ENCODE measurements at places on chromosomes 7 and 10. TPM values are rescaled to one million over a fixed set of nuclear protein-coding genes. Genes with fewer than 3 reads are reported as not detected.
A peak's percentile ranks its signal among the peaks of the same experiment; 100 is the strongest.

DNA sequence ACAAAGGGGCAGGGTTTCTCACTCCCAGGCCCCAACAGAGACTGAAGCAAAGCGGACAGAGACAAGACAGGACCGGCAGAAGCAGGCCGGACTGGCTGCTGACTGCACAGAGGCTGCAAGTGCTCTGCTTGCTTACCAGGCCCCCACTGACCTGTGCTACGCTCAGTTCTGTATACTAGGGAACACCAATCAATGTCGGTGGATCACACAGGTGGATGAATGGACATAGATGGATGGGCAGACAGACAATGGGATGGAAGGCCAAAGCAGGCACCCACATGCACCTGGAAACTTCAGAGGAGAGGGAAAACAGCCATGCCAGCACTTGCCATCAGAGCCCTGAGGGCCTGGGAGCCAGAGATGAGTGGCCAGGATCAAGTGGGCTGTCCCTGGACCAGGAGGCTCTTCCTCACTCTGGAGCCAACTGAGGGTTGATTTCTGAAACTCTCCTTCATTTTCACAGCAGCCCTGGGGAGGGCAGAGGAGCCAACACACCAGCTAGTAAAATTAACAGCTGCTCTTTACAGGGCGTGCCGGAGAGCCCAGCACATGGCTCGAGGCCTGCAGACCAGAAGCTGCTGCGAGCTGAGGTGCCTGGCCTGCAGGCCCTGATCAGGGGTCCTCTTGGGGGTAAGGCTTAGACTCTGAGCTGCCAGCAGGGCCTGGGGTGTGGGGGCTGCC is 243.6 kb downstream of the KCNMA1 start:
- no peaks in the 10 kb centered on the region for H3K4me1 ChIP-seq
- no peaks in the 10 kb centered on the region for H3K36me3 ChIP-seq
- no peak for DNase-seq
- H3K27me3 ChIP-seq = no peaks in the 10 kb centered on the region

DNA sequence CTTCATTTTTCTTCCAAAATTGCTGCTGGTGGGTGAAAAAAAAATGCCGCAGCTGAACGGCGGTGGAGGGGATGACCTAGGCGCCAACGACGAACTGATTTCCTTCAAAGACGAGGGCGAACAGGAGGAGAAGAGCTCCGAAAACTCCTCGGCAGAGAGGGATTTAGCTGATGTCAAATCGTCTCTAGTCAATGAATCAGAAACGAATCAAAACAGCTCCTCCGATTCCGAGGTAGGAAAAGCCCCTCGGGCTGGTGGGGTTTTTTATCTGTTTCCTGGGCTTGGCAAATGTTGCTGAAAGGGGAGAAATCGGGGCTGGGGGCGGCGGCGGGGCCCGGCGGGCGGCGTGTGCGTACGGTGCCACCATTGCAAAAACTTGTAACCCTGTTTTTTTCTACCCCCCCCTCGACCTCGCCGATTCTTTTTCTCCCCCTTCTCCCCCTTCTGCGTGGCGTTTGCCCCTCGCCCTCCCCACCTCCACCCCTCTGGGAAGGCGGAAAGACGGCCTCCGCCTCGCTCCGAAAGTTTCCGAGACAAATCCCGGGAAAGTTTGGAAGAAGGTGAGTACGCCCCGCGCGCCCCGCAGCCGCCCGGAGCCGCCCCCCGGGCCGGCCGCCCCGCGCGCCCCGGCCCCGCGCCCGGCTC is 789 bp downstream of the TCF7L2 start:
- H3K4me1 ChIP-seq = peaks cover 18% of the 10 kb centered on the region
- no peaks in the 10 kb centered on the region for H3K36me3 ChIP-seq
- H3K27ac ChIP-seq = peak overlapping the region; percentile 98
- H3K27me3 ChIP-seq = no peaks in the 10 kb centered on the region
- DNase-seq = peak; percentile 13

DNA sequence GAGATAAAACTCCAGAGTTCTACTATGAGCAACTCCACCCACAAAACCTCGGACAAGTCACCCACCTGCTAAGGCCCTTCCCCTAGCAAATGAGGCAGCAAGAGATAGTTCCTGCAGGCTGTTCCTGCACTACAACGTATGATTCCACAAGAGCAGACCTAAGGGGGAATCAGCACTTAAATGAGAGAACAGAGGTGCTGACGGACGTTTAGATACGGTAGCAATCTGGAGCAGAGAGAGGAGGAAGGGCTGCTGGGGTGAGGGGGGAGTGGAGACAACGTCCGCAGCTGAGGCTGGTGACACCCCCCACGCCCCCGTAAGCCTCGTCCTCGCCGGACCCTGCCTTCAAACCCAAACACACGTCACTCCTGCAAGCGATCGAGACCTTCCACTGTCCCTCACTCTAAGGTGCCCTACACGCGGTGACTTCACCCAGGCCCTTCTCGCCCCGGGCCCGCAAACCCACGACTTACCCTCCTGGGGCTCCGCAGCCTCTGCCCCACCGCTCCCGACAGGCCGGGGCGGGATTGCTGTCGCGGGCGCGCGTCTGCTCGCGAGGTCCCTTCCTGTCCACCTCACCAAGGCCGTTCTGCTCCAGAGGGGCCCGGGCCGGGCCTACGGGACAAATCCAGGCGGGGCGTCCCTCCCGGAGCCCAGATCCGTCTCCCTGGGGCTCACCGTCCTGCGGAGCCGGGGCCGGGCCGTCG is 635 bp downstream of the ZNF12 start:
- peaks cover 5% of the 10 kb centered on the region for H3K4me1 ChIP-seq
- H3K27me3 ChIP-seq = no peaks in the 10 kb centered on the region
- DNase-seq = no peak
- peak overlapping the region; percentile 75 for H3K27ac ChIP-seq
- H3K36me3 ChIP-seq = peaks cover 4% of the 10 kb centered on the region

- H3K4me3 ChIP-seq = no peak overlapping the region
- no peak overlapping the region for H3K27ac ChIP-seq
- DNase-seq = no peak
- H3K4me1 ChIP-seq = no peaks in the 10 kb centered on the region
These were observed 92.7 kb upstream of the GDF10 start for GRCh38 chr10:47207281-47207615.

DNA sequence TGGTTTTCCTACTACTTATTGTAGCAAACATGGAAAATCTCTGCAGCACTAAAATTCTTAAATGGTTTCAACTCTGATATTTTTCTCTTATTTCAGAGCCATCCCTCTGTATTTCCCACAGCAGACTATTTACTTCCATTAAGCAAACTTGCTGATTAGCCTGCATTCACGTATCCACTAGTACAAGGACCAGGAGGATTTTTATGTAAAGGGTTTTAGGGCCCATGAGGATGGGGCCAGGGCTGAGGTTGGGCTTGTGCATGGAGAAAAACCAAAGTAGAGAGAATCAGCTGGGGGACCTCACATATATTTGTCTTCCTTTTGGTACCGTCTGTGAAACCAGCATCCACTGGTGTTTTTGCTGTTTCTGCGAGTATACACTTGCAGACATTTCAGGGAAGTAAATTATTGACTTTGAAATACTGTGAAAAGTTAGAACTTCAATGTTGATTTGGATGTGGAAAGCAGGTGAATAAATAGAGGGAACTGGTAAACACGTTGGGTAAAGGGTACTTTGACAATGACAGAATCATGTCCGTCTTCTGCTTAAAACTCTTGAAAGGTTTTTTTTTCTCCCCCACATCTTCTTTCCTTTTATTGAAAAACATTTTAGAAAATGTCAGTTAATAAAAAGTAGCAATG is 44.3 kb downstream of the ERLIN1 start:
- no peak for DNase-seq
- H3K4me1 ChIP-seq = no peaks in the 10 kb centered on the region
- no peaks in the 10 kb centered on the region for H3K36me3 ChIP-seq
- no peak overlapping the region for H3K27ac ChIP-seq

DNA sequence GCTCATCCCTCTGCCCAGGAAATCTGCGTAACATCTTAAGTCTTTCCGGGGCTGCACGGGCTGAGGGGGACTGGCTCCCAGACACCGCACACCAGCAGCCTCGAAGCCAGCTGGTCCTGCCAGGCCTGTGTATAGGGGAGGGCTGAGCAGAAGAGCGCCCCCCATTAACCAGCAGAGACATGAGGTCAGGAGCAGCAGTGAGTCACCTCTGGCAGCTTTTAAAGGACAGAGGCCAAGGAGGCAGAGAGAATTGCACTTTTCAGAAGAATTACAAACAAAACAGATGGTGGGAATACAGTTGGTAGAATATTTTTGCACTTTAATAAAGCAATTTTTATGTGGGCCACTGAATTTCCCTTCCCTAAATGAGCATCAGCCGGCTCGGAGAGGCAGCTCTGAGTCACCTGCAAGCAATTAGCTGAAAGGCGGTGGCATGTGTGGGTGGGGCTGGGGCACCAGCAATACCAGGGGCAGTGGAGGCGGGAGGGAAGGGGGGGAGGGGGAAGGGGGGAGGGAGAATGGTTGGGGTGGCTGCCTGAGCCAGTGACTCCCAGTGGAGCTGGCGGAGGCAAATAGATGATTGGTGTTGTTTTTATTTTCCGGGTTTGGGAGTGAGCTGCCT is 39.1 kb downstream of the GOLGA7B start:
- H3K36me3 ChIP-seq = no peaks in the 10 kb centered on the region
- no peak overlapping the region for H3K4me3 ChIP-seq
- no peak for DNase-seq
- H3K27ac ChIP-seq = no peak overlapping the region
- no peaks in the 10 kb centered on the region for H3K27me3 ChIP-seq

- H3K27me3 ChIP-seq = no peaks in the 10 kb centered on the region
- no peaks in the 10 kb centered on the region for H3K4me1 ChIP-seq
- H3K27ac ChIP-seq = no peak overlapping the region
- no peak for DNase-seq
- no peaks in the 10 kb centered on the region for H3K36me3 ChIP-seq
These were observed 161.5 kb upstream of the PRKCQ start for GRCh38 chr10:6741541-6741941.

DNA sequence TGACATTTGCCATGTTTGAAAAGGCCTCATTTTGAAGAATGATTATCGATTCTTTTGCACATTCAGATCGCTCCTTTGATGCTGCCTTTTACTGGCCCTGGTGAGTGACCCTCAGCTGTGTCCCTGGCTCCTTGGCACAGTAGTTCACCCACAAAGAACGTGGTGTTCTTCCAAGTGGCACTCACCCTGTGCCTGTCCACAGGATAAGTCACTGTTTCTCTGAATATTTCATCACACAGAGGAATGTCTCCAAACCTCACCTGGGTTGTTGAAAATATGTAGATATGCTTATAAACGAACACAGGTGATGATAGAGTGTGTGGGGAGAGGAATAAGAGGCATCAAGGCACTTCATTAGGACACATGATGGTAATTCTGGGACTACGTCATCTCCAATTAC is 810.7 kb downstream of the CCSER2 start:
- no peaks in the 10 kb centered on the region for H3K4me1 ChIP-seq
- H3K27ac ChIP-seq = no peak overlapping the region
- no peak overlapping the region for H3K4me3 ChIP-seq
- H3K36me3 ChIP-seq = no peaks in the 10 kb centered on the region
- no peak for DNase-seq

DNA sequence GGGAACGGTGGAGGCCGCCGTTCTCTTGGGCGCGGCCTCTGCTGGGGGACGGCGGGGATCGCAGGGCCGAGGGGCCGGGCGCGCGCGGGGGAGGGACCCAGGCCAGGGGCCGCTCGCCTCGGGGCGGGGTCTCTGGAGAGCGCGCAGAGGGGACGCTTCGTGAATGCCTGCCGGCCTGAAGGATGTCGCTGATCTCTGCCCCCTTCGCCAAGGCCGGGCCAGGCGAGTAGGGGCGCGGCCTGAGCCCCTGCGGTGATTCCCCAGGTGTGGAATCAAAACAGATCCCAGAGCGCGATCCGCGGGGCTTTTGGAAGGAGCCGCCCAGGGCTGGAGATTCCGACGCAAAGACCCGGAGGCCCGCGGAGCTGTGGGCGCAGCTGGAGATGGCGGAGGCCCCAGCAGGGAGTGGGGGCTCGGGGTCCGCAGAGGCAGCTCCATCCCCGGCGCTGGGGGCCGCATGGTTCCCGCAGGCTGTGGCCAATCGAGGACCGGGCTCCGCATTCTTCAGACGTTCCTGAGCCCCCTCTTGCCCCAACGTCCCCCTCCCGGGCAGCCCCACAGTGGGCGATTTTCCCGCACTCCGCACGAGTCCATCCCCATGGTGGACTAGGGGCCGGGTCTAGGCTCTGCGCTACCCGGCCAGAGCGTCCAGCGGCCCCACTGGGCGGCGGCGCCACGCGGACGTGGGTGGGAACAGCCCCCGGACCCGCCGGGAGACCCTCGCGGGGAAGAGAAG is 166.0 kb downstream of the ACTR3B start:
- no peak overlapping the region for H3K27ac ChIP-seq
- H3K4me3 ChIP-seq = peak overlapping the region; percentile 23
- H3K27me3 ChIP-seq = peaks cover 4% of the 10 kb centered on the region

The FOXI2 gene
- total RNA-seq = not detected

The PDGFA gene
- total RNA-seq = 40.4 TPM

DNA sequence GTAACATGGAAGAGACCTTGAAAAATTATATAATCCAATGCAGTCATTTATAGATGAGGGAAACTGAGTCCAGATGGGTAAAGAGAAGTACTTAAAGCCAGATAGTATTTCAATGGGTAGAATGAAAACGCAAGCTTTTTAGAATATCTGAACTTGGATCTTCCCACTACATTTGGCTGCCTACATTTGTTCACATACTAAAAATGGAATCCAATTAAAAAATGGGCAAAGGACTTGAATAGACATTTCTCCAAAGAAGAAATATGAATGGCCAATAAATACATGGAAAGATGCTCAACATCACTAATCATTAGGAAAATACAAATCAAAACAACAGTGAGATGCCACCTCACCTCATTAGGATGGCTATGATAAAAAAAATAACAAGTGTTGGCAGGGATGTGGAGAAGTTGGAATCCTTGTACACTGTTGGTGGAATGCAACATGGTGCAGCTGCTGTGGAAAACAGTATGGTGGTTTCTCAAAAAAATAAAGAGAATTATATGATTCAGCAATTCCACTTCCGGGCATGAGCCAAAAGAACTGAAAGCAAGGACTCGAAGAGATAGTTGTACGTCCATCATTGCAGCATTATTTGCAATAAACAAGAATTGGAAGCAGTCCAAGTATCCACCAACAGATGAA is 188.0 kb downstream of the FRMD4A start:
- no peak for DNase-seq
- no peak overlapping the region for H3K27ac ChIP-seq
- no peaks in the 10 kb centered on the region for H3K4me1 ChIP-seq
- no peak overlapping the region for H3K4me3 ChIP-seq

Measured in prostate gland (tissue), 2 donors.